ENCODE measurements at places on chromosomes 3 and 15.

DNA sequence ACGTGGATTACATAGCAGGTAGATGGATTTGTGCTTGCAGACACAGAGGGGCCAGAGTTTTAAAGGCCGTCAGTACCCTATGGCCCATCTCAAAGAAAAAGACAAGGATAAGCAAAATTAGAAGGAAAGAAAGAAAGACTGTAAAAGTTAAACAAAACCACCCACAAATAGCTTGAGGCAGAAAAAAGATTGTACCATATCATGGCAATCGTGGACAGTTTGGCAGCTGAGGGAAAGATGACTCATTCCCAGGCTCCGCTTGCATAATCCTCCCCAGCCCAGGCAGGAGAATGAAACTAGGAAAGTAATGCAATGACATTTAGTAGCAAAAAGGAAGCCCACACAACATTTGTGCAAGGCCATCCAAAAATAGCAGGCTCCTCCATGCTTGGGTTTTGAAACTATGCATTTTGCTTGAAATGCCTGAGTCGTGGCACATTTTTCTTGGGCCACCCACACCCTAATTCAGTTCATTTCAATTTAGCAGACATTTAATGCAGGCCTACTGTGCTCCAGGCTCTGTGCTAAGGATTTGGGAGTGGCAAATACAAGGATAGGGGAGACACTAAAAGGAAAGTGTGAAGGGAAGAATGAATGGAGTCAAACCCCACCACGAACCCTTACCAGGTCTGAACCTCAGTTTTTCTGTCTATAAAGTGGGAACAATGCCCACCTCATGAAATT lies 40.9 kb upstream of the SMAD3 start:
- peak; percentile 96 for DNase-seq

DNA sequence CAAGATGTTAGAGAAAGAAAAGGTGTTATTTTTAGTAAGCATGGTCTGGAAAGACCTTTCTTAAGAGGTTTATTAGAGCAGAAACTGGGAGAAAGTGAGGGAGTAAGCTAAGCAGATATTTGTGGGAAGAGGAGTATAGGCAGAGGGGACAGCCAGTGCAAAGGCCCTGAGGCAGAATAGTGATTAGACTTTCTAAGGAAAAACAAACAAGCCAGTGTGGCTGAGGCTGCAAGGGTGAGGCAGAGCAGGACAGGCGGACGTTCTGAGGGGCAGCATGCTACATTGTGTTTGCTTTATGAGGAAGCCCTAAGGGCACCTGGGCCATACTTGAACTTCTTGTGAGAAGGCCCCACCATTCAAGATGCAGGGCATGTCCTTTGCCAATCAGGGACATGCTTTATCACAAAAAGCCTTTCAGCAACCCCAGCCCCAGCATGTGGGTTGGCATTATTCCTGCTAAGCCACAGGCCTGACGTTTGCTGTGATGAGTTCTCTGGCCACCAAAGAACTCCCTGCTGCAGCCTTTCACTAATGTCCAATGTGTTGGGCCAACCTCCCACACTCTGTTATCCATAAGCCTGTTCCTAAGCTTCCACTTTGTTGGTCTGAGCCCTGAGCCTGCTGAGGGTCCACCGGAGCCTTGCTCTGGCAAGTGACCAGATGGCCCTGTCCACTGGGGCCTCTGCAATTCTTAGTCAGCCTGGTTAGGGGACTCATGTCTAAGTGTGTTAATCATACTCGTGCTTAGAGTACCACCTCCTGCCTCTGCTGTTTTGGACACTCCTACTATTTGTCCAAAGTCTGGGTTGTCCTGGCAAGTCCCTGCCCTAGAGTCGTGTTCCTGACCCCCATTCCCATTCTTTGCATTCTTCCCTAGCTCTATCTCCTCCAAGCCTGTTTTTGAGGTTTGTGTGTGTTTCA lies 209.9 kb upstream of the CTNNB1 start:
- DNase-seq = peak; percentile 17

DNA sequence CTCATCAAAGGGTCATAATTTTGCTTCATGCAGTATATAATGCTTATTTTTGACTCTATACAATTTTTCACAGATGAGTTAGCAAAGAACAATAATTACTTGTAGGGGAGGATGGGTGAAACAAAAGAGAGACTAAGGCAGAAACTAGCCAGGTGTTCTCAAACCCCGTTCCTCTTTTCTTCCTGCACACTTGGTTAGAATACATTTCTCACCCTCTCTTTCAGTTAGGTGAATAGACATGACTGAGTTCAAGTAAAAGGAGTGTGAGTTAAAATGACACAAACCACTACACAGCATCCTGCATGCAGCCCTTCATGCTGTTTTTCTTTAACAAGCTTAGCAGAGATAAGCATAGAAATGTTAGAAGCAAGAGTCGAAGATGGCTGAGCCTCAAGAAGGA lies 922.2 kb downstream of the TBL1XR1 start:
- DNase-seq = no peak

GRCh38 chr3:140096037-140096436 lies 161.1 kb downstream of the CLSTN2 start:
- DNase-seq = no peak

DNA sequence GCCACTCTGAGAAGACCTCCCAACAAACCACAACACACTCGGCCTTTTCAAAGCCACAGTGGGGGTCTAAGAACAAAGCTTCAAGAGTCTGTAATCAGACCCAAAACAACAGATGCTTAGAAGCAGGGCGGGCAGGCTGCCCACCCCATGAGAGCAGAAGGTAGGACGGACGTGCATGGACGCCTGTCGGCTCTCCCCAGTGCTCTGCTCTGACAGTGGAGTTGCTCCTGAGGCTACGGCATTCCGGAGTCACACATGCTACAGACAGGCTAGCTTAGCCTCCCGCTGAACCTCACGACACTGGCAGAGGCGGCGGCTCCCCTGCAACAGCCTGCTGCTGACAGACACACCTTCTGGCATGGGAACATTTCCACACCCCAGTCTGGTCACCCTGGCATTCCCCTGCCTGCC lies 33.5 kb downstream of the SLCO2A1 start:
- no peak for DNase-seq

- DNase-seq = no peak
These were observed 17.9 kb upstream of the UACA start for GRCh38 chr15:70781236-70781635.

DNA sequence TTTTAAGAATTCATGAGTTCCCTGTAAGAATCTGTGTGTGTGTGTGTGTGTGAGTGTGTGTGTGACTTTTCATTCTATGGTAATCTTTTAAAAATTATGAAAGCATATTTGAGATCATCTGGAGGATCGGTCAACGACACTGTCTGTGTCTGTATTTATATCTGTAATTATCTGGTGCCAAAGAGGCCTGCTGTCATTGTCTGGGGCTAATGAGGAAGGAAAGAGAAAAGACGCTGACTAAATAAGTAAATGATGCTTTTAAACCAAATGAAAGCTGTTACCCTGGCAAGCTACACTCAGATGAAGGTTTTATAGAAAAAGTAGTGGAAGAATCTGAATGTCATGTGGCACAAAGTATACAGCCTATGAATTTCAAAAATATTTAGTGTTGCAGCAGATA lies 439.8 kb downstream of the RBMS3 start:
- DNase-seq = no peak

DNA sequence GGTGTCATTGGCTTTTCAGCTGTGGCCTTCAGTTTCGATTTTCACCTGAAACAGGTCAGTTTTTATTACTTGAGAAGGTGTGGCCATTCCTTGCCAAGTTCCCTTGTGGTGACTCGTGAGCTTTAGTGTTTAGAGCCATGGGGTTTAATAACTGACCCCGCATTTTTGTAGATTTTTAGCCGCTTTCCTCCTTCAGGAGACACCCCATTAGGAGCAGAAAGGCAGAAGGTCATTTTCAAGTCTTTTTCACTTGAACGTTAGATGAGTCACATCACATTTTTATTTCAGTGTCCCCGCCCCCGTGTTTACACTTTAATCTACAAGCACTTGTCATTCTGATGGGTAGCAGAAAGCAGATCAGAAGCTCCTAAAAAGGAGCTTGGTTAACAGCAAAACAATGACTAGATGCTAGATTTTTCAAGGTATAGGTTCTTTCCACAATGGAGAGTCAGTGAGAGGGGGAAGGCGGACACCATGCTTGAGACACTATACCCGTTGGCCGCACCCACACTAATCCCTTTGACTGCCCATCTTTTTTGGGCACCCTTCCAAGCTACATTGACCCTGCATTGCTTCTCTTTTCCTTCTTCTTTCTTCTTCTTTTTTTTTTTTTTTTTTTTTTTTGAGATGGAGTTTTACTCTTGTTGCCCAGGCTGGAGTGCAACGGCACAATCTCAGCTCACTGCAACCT lies 132.7 kb downstream of the GHSR start:
- peak; percentile 75 for DNase-seq

DNA sequence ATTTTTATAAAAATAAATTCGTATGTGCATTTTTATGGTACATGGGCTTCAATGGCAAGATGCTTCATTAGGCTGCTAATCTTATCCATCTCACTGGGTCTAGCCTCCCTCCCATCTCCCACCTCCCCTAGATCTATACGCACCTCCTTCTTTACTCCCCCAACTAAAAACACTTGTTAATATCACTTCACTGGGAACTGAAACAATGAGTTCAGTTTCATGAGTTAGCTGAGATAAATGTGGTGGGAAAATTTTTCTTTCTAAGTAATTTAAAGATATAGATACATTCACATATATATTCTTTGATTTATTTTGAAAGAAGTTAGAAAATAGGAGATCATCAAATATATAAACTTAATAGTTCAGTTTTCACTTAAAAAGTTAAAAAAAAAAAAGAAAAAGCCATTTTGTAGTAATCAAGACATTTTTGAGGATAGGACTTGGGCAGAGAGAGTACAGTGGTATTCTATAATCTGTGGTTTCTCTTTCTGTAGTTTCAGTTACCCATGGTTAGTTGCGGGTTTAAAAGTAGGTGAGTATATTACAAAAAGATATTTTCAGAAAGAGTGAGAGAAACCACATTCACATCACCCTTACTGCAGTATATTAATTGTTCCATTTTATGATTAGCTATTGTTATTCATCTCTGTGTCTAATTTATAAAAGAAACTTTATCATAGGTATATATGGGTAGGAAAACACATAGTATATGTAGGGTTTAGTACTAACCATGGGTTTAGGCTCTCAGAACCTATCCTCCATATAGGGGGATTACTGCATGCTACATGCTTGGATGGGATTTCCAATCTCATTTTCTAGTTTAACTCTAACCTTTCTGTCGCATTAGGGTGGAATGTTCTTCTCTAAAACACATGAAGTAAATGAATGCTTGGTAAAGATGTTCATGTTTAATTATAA lies 316.0 kb upstream of the CBLB start:
- no peak for DNase-seq

GRCh38 chr3:54408328-54408727 lies 286.0 kb downstream of the CACNA2D3 start:
- DNase-seq = no peak

DNA sequence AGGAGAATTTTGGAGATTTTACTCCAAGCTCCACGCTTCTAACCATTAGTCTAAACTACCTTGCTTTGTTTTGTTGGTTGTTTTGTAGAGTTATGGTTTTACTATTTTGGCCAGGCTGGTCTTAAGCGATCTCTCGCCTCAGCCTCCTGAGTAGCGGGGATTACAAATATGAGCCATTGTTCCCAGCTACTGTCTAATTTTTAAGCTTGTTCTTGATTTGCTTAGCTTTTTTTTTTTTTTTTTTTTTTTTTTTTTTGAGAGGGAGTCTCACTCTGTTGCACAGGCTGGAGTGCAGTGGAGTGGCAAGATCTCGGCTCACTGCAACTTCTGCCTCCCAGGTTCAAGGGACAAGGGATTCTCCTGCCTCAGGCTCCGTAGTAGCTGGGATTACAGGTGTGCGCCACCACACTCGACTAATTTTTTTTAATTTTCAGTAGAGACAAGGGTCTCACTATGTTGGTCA lies 28.5 kb downstream of the EFCAB12 start:
- DNase-seq = peak; percentile 45
